ENCODE measurements at places on chromosomes 13 and 19.
A peak's percentile ranks its signal among the peaks of the same experiment; 100 is the strongest.

- no peak for DNase-seq
These were observed 148.8 kb downstream of the FLT1 start for GRCh38 chr13:28346154-28346553.

DNA sequence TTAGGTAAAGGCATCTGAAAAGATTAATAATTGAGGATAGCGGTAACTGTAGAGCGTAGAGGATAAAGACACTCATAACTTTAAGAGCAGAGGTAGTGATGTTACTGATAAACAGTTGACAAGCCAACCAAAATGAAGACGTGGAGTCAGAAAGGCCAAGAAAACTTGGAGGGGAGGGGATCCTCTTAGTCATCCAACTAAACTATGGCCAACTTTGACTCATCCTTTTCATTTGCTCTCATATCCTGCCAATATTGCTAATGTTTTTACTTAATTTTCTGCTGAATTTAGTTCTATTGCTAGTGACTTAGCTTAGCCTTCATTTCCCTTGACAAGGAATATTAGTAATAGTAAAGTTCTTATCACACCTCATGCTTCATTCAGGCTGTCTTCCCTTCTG lies 13.4 kb downstream of the ITGBL1 start:
- DNase-seq = peak; percentile 40

GRCh38 chr19:7645656-7646425 lies 8.9 kb downstream of the STXBP2 start:
- DNase-seq = no peak

DNA sequence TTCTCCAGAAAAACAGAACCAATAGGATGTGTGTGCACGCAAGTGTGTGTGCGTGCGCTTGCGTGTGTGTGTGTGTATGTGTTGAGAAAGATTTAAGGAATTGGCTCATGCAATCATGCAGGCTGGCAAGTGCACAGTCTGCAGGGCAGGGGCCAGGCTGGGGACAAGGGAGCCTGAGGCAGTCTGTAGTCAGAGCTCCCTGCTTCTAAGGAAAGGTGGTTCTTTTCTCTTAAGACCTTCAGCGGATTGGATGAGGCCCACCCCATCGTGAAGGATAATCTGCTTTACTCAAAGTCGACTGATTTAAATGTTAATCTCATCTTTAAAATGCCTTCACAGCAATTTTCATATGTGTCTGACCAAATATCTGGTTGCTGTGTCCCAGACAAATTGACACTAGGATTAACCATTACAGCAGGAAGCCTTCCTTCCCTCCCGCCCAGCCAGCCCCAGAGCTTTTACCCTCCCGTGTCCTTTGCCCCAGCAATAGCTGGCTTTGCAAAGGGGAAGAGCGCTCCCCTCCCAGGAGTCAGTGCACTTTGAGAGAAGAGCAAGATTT lies 15.0 kb upstream of the NAXD start:
- no peak for DNase-seq

DNA sequence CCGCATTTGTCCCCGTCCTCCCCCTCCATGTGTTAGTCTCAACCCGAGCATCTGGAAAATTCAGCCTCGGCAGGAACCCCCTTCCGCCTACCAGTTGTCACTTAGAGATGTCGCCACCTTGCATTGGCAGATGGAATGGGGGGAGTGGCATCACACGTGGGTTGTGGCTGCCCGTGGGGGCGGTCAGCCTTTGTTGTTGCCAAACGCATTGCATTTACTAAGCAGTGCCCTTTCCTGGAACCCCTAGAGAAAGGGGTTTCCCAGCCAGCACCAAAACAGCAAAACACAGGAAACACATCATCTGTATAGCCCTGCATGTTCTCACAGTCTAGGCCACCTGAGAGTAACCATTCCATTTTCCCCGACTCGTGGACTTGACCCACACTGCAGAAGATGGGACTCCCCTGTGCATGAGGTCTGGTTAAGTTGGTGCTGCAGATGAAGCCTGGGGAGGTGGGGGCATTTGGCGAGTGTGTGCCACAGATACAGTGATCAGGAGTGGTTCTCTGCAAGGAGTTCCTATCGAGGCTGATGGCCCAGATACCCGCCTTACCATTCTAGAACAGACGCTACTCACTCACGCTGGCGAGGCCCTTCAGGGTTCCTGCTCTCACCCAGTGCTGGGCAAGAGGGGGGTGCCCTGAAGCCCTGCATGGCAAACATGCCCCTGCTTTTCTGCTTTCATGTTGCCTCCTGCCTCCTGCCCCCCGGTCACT lies 38.3 kb downstream of the TMED1 start:
- no peak for DNase-seq

DNA sequence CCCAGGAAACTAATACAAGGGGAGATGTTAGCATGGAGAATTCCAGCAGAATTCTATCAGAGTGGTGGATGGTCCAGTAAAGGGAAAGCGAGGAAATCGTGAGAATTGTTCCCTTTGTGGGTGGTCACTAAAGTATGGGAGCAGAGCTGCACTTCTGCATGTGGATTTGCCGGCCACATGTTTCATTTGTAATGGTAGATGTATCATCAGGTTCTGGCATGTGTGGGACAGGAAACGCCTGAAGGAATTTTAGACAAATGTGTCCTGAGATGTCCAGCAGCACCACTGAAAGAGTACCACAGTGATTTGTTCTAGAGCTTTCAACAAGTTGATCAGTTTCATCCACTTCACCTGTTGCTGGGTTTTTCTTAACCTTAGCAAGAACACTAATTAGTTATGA lies 308.4 kb downstream of the SHISA2 start:
- DNase-seq = peak; percentile 4

- DNase-seq = no peak
These were observed 9.4 kb downstream of the ARHGEF18 start for GRCh38 chr19:7358102-7358597.

All from AG08395 (cell line).